CD4-positive, alpha-beta T cell treated with Interleukin-2 at 100 ng/mL for 4 hours (primary cell): ENCODE measurements at places on chromosomes 1 and 21.

GRCh38 chr1:182113879-182114626 lies 52.5 kb upstream of the ZNF648 start:
- no peak for DNase-seq

DNA sequence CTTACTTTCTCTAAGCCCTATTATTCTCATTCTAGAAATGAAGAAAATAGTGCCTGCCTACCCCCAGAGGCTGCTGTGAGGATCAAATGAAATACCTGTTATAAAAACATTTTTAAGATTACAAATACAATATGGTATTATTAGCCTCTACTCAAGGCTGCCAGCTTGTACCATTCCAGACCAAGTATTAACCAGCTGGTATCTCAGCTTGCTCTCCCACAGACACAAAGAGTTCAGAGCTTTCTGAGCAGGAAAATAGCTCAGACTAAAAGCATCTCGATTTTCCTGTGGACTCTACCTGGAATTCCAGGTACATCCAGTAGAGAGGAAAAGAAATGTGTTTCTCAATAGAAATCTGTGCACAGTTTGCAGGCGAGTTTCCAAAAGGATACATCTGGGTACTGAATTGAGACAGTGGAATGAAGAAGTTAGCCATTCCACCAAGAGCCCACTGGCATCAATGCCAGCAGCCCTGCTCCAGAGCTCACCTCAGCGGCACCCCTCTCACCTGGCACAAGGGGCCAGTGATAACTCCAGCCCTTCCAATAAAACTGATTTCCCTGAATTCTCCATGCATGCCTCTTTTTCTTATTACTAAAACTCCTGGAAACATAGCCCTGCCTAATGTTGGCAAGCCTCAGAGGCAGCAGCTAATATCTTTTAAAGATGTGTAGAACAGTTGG lies 31.0 kb downstream of the TGFBR3 start:
- DNase-seq, result no peak

- peak; percentile 95 for DNase-seq
Measured at GRCh38 chr1:1324524-1325287, at the start of the genes CPTP and INTS11. Gene CPTP, plus strand, starts transcription at chr1:1324802. Its CDS starts 2,109 bp downstream, at chr1:1326911. Gene INTS11, minus strand, starts transcription at chr1:1324660. Its CDS starts 52 bp downstream, at chr1:1324608.

GRCh38 chr1:103373991-103374390 lies 151.5 kb upstream of the RNPC3 start:
- no peak for DNase-seq

- DNase-seq, result no peak
Measured at GRCh38 chr1:31764312-31765040, at the start of gene ADGRB2. Gene ADGRB2, minus strand, starts transcription at chr1:31764340. Its CDS starts 7,119 bp downstream, at chr1:31757221.

- DNase-seq, result no peak
Measured at GRCh38 chr1:182447660-182448059, 2.3 kb upstream of the RGSL1 start.

DNA sequence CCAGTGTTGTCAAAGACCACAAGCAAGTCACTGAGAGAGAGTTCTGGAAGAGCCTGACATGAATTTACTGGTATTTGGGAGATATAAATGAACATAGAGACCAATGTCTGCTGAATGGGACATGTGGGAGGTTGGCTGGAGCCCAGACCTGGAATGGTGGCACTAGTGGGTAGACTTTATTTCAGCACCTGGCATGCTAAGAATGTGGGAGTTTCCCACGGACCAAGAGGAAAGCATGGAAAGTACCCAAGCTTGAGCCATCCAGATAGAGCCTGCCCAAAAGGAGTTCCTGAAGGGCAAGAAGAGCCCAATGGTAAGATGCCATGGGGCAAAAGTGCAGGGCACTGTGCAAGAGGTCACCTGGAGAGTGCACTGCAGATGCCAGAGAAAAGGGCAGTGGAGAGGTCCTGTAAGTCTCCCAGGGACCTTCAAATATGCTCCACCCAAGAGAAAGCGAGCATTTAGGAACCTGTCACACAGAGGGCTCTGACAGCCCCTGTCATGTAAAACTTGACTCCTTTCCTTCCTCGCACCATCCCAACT lies 8.1 kb upstream of the ZNF687 start:
- DNase-seq, result no peak

DNA sequence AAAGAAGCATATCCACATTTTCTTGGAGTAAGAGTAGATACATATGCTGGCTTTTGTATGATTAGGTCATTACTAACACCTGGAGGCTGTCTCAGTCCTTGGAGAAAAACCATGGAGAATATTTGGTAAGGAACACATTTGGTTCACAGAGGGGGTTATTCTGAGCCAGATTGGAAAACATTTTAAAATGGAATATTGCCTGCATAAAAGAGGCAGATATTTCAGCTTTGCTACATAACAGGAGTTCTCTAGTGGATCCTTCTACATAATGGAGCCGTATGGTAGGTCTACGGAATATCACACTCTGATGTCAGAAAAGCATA lies 415.1 kb downstream of the ADGRL2 start:
- DNase-seq, result no peak
